Stimulated activated naive B cell treated with anti-CD40 and anti-IgM and Interleukin-4, amounts not matched to agents 10 μg/mL and 1 μg/mL and 100 μg/mL, for 72 hours (primary cell): ENCODE measurements at places on chromosomes 2 and 18.

- peaks cover 64% of the 10 kb centered on the region for H3K27me3 ChIP-seq
- peaks cover 37% of the 10 kb centered on the region for H3K4me1 ChIP-seq
- H3K27ac ChIP-seq = no peak overlapping the region
- no peak for DNase-seq
- H3K36me3 ChIP-seq = no peaks in the 10 kb centered on the region
- H3K4me3 ChIP-seq = no peak overlapping the region
Measured at GRCh38 chr2:72921853-72922252, 4.5 kb downstream of the EMX1 start.

DNA sequence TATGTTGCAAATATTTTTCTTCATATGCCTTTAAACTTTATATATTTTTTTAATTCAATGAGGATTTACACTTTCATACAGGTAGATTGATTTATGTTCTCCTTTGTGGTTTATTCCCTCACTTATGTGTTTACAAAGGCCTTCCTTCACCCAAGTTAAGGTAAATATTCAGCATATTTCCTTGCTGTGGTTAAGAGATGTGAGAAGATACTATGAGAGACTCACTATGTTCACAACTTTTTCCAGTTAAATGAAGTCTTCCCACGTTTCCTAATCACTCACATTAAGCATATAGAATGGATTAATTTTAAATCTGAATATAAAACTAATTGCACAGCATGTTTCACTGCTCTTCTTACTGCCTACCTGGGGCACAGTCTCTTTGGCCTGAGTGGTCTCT lies 597 bp downstream of the PECR start:
- H3K27ac ChIP-seq = peak overlapping the region; percentile 95
- peak overlapping the region; percentile 93 for H3K4me3 ChIP-seq
- H3K36me3 ChIP-seq = no peaks in the 10 kb centered on the region

DNA sequence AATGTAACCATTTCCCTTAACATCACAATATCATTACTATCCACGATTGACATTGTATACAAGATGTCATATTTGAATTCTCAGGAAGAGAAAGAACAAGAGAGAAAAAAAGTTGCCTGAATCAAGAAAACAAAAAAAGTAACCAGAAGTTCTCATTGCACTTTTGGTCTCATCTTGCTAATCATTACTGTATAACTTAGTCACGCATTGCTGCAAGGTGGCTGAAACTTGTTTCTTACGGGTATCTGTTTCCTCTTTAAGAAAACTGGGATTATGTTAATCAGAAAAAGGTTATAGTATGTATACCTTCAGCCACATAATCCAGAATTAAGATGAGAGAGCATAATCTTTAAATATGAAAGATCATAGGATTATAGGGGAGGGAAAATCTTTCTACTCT lies 639.7 kb upstream of the SYT4 start:
- no peaks in the 10 kb centered on the region for H3K36me3 ChIP-seq
- H3K27me3 ChIP-seq = no peaks in the 10 kb centered on the region
- no peak overlapping the region for H3K27ac ChIP-seq
- H3K4me1 ChIP-seq = no peaks in the 10 kb centered on the region
- no peak overlapping the region for H3K4me3 ChIP-seq
- DNase-seq = no peak

- no peaks in the 10 kb centered on the region for H3K27me3 ChIP-seq
- H3K4me3 ChIP-seq = no peak overlapping the region
- H3K36me3 ChIP-seq = no peaks in the 10 kb centered on the region
- no peak for DNase-seq
- H3K27ac ChIP-seq = no peak overlapping the region
Measured at GRCh38 chr2:150531591-150531990, 44.1 kb upstream of the RND3 start.

DNA sequence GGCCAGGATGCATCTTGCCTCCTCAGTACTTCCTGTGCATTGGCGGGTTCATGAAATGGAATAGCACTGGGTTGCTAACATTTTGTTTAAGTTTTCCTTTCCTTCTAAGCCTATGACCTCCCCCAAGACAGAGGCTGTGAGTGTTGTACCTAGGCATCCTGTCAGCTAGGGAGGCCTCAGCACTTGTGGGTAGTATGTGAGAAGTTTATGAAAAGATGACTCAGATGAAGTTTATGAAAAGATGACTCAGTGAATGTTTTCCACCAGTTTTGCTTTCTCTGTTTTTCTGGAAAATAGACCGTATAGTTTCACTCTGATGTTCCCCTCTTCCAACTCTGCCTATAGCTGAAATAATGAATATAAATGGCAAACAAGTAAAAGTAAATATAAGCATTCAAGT lies 412.9 kb downstream of the TMEM182 start:
- DNase-seq = no peak
- H3K4me3 ChIP-seq = no peak overlapping the region
- no peak overlapping the region for H3K27ac ChIP-seq
- no peaks in the 10 kb centered on the region for H3K27me3 ChIP-seq

DNA sequence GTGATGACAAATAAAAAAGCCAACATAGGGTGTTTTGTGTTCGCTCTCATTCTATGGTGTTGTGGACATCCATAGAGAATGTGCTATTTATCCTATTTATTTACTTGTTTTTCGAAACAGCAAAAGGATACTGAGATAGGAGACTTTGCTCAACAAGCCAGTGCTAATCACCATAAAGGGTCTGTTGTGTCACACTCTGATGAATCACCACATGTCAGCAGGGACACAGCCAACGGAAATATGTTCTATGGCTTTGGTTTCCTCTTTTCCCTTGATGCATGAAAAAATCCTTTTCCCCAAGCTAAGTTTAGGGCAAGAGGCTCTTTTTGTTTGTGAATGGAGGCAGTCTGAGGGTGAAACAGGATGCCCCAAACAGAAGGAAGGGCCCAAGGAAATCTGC lies 154.3 kb downstream of the RNF152 start:
- H3K36me3 ChIP-seq = no peaks in the 10 kb centered on the region
- no peak overlapping the region for H3K4me3 ChIP-seq
- H3K4me1 ChIP-seq = no peaks in the 10 kb centered on the region
- no peaks in the 10 kb centered on the region for H3K27me3 ChIP-seq
- no peak for DNase-seq
- no peak overlapping the region for H3K27ac ChIP-seq
